Stimulated activated CD4-positive, alpha-beta T cell treated with anti-CD3 and anti-CD28 coated beads, Interleukin-15, amount 100 ng/mL, for 1 hour (primary cell): ENCODE measurements at places on chromosomes 16 and 17.

DNA sequence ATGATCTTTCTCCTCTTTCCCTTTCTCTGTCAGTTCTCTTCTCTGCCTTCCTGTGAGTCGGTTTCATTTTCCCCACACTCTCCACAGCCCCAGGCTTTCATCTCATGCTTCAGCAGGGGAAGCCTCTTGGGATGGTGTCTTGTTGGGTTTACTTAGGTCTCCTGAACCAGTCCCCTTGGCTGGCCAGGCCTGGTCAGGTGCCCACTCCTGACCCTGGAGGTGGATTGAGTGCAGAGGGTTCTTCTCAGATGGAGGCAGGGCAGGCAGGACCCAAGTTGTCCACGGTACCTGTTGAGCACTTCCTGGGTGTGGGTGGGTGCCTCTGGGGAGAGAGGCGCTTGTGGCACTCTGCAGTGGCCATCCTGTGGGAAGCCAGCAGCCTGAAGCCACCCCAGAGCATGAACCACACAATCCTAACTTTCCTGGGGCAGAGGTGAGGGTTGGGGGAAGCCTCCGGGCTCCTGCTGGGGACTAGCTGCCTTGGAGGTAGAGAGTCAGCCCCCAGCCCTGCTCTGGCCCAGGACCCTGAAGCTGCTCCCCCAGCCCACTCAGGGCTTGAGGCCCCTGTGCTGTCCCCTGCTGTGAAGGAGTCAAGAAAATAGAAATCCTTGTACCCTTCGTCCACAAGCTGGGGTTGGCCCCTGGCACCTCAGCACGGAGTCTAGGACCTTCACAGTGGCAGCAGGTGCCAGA is 2.0 kb upstream of the RAP1GAP2 start:
- no peak for DNase-seq

DNA sequence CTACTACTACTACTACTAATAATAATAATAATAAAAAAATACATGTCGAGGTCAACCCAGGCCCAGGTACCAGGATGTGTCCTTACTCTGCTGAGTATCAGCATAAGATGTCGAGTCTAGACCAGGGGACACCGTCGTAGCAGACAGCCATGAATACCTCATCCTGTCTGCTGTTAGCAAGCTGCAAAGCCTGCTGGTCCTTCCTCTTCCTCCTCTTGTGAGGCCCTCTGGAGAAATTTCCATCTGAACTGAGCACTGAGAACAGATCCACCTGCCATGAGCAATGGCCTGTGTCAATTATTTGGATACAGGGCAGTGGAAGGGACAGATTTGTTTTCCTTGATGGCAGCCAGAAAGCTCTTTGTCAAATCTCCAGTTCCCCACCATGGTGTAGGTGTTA is 168.5 kb downstream of the XYLT1 start:
- no peak for DNase-seq

- DNase-seq = no peak
These were observed 434.6 kb upstream of the MAF start for GRCh38 chr16:80034948-80035663.

GRCh38 chr17:49553676-49554335 is 21.9 kb upstream of the NXPH3 start:
- DNase-seq = no peak

- DNase-seq = no peak
These were observed 799.0 kb downstream of the KCNJ2 start for GRCh38 chr17:70968302-70968701.

DNA sequence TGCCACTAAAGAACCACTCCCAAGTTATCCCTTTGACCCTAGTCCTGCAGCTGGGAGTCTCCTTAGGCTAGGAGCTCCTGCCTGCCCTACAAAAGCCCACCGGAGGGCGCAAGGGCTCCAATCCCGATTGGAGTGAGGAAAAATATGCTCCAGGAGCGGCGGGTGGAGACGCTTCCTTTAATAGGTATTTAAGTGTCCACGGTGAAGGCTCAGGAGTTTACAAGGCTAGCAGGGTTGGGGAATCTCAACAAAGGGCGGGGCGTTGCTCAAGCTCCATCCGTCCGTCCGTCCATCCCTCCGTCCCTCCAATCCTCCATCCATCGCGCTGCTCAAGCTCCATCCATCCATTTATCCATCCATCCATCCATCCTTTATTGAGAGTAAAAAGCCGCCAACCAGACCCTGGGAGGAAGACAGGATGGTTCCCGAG is 556 bp upstream of the SPNS1 start:
- DNase-seq = no peak

DNA sequence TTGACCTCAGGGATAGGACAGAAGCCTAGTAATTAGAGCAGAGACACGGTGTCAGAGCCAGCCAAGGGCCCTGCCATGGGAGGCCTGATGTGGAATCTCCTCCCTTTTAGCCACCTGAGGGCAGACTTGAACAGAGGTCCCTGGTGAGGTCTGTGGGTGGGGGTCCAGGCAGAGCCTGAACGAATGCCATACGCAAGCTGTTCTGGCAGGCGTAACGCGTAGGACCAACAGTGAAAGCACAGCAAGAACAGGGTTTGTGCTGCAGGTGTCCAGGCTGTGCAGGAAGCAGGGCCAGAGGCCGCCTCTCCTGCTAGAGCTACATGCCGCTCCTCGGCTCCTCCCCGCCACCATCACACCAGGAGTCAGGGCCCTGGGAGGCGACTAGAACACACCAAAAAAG is 81.9 kb upstream of the TBX2 start:
- DNase-seq = no peak

DNA sequence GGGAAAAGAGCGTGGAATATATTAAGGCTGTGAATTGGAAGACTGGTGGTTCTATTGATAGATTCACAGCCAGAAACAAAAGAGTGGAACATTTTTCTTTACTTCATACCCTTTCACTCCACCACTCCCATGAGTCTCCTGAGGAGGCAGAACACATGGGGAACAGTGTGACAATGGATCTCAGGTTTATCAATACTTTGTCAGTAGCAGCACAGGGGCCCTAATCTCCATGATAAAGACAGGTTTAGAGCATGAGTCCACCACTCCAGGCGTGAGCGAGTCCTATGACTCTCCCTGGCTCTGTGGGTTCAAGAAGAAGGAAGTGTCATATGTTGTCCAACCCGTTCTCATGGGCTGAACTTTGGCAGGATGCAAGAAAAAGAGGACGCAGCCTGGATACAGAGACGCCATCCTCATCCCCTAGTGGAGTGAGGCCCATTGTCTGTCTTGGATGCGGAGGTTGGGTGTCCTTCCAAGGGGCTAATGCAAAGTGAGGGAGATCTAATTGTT is 361.2 kb downstream of the TMEM114 start:
- no peak for DNase-seq

DNA sequence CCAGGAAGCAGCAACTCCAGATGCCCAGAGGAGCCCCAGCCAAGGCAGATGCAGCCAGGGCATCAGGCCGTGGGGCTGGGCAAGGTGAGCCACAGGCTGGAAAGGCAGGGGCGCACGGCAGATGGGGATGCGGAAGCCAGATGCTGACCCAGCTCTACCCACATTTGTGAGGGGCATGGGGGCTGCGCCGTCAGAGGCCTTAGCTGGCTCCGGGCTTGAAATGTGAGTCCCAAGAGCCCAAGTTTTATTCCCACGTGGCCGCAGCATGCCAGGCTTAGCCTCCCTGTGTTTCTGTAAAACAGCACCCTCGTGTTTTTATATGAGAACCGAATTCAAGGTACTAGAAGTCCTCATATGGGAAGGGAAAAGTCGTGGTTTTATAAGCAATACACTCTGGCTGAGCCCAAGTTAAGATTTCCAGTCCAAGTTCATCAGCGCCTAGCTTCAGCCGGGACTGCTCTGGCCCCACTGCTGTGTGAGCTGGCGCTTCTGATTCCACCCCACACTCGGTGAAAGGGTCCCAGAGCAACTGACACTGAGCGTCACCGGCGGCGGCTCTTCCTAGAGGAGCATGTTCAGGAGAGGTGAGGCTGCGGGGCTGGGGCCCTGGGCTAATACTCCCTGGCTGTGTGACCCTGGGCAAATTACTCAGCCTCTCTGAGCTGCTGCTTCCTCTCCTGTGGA is 6.7 kb upstream of the C16orf95 start:
- no peak for DNase-seq

GRCh38 chr16:72873853-72874252 is 174.1 kb downstream of the ZFHX3 start:
- no peak for DNase-seq

DNA sequence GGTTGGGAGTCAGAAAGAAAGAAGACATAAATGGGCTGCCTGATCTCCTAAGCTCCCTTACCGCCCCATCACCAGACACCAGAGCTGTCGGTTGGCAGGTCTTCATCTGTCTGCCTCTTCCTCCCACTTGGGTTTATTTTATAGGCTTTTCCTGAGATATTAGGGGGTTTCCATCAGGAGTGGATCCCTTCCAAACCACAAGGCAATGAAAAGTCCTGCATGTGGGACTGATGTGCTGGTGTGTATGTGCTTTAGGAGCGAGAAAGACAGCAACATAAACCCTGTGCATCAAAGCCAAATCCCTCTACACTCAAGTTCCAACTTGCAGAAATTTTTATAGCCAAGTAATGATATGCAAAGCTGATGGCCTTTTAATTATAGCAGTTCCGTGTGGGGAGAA is 389.5 kb downstream of the SLC39A11 start:
- no peak for DNase-seq

- DNase-seq = no peak
These were observed 28.9 kb downstream of the IKZF3 start for GRCh38 chr17:39835038-39835786.

GRCh38 chr16:65125871-65126270 is 4.0 kb upstream of the CDH11 start:
- DNase-seq = no peak

GRCh38 chr17:10072556-10073425 is 125.6 kb downstream of the GAS7 start:
- no peak for DNase-seq

DNA sequence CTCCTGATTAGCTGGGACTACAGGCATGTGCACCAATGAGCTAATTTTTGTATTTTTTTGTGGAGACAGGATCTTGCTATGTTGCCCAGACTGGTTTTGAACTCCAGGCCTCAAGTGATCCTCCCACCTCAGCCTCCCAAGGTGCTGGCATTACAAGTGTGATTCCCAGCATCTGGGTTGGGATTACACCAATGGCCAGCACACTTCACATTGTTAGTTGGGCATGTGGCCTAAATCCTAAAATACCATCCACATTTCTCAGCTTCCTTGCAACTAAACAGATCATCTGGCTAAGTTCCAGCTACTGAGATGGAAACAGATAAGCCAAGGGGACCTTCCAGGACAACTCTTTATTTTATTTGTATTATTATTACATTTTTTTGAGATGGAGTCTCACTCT is 9.9 kb downstream of the RABEP2 start:
- no peak for DNase-seq

GRCh38 chr16:11258553-11259492 is 2.8 kb upstream of the SOCS1 start:
- DNase-seq = no peak

DNA sequence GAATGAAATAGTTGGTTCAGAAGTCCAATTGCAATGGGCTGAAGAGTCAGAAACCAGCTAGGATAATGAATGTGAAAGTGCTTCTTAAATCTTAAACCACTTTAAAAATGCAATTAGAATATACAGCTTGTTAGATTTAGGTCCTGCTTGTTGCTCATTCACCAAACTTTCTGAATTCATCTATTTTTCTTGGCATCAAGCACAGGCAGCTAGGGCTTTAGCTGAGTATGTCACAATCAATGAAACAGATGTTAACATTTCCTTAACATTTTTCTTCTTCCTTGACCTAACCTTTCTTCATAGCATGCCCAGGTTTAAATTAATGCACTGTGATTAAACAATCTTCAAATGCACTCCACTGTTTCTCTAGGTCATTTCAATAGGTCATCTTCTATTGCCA is 14.4 kb downstream of the KIF2B start:
- no peak for DNase-seq

- no peak for DNase-seq
These were observed 230.9 kb downstream of the MRTFB start for GRCh38 chr16:14302031-14302398.

DNA sequence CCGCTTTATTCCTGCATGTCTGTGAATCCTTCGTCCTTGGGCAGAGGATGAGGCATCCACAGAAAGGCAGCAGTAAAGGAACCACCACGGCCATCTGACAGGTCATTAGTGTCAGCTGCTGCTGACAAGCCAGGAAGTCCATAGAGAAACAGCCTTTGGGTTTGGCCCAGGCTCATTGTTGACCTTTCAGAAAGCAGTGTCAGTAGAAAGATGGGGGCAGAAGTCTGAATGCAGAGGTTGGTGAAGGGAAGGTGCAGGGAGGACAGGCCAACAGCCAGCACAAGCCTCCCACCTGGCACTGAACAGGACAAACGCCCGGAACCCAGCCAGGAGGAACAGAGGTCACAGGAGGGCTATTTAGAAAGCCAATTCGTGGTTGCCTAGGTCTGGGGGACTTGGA is 105.8 kb downstream of the VAT1L start:
- DNase-seq = no peak

GRCh38 chr17:75404223-75404730 is 1.2 kb downstream of the GRB2 start:
- DNase-seq = peak; percentile 8

DNA sequence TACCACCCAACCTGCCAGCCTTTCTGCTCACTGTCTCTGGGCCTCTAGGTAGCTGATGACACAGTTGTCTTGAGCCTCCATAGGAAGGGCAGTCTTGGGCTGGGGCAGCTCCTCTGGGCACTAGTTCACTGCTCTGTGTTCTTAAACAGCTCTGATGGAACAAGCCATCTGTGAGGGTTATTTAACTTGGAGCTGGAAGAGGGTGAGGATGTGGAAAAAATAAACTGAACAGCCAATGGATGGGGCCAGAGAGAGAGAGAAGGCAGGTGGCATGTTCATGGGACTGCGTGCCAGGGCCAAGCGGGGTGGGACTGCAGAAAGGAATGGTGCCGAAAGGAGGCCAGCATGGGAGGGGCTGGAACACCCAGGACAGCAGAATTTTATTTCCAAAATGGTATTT is 52.6 kb downstream of the HIC1 start:
- no peak for DNase-seq

GRCh38 chr17:62722625-62723024 is 85.5 kb downstream of the MARCHF10 start:
- DNase-seq = no peak

GRCh38 chr17:80599546-80600305 is 55.1 kb downstream of the RPTOR start:
- no peak for DNase-seq

DNA sequence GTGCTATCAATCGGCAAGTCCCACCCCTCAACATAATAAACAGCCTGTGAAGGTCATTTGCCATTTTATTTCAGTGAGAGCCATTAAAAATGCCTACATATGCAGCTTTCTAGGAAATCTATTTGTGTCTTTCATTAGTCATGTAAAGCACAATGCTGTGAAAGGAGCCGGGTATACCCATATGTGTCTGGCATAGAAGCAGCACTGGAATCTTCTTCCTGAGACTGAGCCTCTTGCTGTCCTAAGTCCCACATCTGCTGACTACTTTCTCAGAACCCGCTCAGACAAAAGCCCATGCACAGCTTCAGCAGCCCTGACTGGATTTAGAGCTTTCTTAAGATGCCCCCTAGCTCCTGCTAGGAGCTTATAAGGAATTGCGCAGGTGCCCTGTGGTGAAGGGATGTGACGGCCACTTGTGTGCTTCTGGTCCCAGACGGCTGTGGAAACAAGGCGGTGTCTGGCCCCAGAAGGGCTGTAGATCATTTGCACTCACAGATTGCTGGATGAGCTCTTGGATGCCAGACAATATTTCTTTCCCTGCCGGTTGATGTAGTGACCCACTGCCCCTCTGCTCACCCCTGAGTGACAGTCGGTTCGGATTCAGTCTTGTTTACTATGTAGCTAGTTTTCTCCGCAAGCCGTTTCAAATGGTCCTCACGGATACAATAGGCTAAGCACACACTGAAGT is 172.2 kb downstream of the ANKFN1 start:
- DNase-seq = no peak

GRCh38 chr17:63477480-63478440 is 899 bp downstream of the ACE start:
- DNase-seq = no peak
